Stimulated activated CD4-positive, alpha-beta T cell treated with anti-CD3 and anti-CD28 coated beads, TNF-alpha, amount 100 ng/mL, for 4 hours (primary cell): ENCODE measurements at places on chromosomes 5 and 9.

DNA sequence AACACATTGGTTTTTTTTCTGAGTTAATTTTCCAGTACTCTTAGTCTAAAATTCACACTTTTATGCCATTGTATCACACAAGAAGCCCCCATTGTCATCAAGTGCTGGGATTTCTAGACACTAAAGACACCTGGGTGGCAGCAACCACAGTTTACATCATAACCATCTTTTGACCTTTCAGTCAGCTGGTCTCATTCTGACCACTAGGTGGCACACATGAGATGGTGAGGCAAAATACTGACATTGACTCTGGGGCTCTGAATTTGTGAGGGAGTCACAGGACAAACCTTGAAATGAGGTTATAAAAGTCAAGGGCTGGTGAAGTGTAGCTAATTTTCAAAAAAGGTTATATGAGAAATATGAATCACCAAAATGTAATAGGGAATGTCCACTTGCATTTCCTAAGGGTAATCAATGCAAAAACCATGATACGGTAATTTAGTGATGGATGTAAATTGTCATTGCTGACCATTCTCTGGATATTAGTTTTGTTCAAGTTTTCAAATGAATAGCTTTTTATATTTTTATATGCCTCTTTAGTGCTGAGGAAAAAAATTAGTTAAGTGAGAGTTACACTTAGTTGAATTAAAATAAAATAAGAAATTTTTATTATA is 229.4 kb downstream of the DMAC1 start:
- DNase-seq = peak; percentile 11

DNA sequence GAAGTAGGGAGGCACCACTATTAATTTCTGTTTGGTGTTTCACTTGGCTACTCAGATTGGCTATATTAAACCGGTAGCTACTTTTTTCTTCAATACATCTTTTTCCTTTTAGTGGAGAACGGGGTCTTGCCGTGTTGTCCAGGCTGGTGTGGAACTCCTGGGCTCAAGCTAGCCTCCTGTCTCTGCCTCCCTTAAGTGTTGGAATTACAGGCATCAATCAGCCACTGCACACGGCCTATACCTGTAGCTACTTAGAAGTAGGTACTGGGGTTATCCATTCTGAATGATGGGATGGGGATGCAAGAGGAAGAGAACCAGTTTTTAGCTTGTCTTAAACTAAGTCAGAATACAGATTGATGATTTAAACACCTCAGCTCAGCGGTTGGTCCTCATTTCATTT is 1.7 kb downstream of the UBE2D2 start:
- DNase-seq = no peak

DNA sequence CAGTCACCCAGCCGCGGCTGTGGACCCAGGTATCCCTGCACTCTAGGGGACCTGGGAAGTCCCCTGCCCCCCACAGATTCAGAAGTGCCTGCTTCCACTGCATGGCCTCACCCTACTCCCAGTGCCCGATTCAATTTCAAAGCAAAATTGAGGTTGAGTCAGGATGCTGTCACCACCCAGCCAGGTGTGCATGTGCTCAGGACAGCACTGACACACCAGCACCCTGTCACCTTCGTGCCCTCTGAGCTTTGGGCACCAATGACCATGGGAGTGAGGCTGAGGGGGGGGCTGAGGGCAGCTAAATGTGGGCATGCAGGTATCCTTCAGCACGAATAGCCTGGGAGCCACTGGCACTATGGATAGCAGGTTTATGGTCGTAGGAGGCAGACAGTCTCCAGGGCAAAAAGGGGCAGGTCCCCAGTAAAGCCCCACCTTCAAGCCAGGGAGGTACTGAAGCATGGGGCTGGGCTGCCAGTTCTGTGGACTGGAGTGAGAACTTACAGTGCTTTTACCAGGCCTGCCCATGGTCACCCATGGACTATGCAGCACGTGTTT is 1151.6 kb upstream of the CDH6 start:
- DNase-seq = no peak

DNA sequence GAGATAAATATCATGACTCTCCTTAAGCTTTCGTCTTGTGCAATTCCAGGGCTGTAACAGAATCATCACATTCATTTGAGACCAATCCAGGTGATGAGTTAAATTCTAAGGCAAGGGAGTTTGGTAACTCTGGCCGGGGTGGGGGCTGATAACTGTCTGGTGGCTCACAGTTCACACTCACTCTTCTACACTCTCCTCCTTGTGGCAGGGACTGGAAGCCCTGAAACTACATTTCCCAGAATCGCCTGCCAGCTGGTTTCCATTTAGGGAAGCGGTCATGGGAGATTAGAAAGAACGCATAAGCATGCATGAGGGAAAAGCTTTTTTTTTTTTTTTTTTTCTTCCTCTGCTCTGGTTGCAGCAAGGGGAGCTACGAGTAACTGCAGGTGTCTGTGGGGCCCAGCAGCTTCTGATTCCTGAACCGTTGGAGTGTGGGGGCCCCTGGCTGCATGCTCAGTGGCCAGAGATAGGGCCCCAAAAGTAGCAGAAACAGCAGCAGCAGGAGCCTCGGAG is 154.8 kb upstream of the TBC1D2 start:
- no peak for DNase-seq

GRCh38 chr9:134659688-134660131 is 18.1 kb downstream of the COL5A1 start:
- DNase-seq = no peak

DNA sequence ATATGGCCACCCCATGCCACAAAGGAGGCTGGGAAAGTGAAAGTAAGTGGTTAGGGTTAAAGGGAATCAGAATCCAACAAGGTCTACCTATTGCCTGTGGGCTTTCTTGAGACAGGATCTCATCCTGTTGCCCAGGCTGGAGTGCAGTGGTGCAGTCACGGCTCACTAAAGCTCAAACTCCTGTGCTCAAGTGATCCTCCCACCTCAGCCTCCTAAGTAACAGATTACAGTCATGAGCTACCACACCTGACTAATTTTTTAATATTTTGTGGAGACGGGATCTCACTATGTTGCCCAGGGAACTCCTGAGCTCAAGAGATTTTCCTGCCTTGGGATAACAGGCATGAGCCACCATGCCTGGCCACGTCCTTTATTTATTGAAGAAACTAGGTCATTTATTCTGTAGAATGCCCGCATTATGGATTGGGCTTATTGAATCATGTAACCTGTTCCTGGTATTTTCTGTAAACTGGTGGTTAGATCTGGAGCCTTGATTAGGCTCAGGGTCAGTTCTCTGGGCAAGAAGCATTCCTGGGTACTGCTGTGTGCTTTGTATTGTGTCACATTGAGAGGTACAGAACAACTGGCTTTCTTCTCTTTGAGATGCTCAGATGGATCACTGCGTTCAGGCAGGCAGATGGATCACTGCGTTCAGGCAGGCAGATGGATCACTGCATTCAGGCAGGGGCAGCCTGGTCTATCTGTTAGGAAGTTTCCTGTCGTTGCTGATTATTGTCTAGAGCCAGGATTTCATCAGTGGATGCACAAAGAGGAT is 41.6 kb downstream of the ERGIC1 start:
- no peak for DNase-seq

DNA sequence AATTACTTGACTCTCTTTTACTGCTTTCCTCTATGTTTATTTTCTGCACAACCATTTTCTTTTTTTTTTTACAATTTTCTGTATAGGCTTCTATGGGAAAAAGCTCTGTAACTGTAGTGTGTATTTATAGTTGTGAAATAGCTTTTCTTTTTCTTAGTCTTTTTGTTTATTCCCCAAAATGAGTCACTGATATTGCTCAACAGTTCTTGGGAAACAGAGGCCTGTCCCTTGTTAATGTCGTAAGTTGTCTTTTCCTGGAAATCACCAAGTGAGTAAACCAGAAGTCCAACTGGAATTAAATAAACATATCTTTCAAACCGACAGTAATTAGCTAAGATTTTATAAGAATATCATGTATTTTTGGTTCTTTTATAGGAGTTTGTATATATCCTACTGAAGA is 325.1 kb upstream of the PRR16 start:
- no peak for DNase-seq

GRCh38 chr5:180135128-180135955 is 63.8 kb upstream of the RNF130 start:
- DNase-seq = no peak

DNA sequence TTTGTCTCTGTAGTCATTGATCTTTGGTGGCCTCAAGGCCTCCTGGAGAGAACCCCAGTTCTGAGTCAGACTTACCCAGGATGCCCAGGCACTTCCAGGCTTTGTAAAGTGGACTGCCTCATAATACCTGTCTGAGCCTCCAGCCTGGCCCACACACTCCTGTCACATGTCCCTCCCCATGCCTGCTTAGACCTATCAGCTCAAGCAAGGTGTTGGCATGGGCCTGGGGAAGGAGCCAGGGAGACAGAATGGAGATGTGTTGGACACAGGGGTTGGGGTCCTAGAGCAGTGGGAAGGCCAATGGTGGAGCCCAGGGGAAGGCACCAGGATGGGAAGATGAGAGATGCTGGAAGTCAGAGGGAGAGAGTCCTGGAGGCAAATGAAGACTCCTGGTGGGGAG is 136.2 kb downstream of the CFAP90 start:
- no peak for DNase-seq

- no peak for DNase-seq
Observed at GRCh38 chr5:65482736-65483545, 1.2 kb upstream of the ADAMTS6 start.

DNA sequence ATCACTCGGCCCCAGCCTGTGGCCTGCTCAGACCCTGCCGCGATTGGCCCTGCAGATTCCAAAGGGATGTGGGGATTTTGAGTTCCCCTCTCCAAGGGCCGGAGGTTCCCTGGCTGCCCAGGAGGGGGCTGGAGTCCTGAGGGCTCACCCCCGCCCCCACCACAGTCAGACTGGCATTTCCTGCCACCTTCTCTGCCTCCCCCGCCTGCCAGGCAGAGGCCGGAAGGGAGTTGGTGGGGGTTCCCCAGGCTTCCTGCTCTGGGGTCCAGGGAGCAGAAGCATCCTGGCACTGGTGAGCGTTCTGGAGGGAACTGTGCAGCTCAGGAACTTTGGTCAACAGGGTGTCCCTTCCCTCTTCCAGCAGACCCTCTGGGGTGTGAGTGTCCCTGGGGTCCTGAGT is 70.6 kb downstream of the RXRA start:
- peak; percentile 45 for DNase-seq

GRCh38 chr5:73606206-73606753 is 19.7 kb upstream of the ARHGEF28 start:
- no peak for DNase-seq

- no peak for DNase-seq
Observed at GRCh38 chr5:51652980-51653379, 269.7 kb downstream of the ISL1 start.

DNA sequence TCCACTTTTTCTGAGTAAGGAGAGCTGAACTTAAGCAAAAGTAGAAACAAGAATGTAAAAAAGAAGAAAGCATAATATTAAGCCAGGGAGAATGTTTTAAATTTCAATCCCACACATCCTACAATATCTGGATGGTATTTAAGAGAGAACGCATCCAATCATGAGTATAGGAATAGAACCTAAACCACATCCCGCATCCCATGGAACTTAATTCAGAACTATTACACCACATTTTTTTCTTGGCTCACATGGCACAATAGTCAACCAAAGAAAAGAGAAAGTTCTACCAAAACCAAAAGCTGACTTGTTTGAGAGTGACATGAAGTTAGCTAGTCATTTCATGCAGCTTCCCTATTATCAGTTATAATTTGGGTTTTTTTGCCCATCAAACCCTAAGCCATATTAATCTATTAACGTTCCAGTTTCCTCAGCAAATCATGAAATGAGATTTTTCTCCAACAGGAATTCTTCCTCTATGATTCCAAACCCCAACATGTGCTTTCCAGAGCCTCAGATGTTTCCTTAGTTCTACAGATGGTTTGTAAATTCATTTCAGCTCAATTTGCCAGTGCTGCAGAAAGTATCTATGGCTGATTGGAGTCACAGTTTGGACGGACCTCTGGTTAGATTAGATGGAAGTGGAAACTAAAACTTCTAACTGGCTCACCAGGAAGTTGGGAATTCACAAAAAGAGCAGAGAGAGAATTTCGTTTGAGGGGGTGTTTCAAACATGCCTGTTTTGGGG is 22.5 kb downstream of the ADAMTSL1 start:
- DNase-seq = no peak

DNA sequence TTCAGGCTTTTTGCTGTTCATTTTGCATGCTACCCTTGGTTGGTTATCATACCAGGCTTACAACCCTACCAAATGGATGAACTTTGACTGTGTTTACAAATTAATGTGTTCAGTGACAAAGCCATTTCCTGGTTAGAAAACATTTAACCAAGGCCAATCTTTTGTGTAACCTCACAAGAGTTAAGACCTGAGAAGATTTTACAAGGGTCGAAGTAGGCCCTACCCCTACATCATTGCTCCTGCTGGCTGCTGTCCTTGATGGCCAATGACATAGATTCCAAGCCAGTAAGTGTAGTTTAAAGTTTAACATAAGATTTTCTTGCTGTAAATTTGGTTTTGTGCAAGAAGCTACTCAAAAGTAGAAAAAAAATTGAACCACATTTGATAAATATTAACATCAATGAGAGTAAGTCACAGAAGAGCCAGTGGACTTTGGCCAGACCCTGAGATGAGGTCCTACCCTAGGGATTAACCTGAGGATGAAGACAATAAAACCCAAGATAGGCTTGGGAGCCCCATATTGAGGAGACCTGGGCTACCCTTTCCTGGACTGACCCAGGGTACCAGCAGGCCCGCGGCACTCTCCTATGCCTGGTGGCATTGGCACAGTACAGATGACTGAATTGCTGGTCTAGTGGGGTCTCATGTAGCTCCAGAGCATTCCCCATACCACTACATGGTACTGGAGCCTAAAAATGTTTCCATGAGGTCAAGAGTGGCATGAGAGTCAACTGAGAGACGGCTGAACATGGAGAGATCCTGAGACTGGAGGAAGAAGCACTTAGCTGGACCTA is 8.3 kb downstream of the C1QTNF3 start:
- no peak for DNase-seq

DNA sequence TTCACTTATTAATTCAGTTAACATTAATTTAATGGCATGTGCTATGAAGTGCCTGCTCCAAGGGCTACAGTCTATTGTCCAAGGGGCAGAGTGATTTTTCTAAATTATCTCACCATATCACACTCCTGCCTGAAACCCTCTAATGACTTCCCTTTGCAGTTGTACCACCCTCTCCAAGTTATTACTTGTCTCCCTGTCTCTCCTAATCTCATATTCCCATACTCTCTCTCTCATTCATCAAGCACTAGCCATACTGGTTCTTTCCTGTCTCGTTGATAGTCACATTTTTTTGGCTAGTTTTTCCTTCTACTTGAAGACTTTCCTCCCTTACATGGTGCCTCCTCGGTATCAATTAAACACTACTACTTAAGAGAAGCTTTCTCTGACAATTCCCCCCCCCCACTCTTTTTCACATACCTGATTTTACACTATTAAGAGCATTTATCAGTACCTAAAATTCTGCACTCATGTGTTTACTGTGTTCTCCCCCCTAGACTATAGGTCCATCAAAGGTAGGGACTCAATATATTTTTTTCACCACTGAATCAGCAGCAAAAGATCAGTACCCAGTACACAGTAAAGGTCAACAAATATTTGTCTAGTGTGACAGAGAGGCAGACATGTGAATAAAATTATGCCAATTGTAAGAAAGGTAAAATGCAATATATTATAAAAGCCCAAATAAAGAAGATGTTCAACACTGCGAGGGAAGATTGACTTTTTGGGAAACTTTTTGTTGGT is 19.0 kb downstream of the RICTOR start:
- DNase-seq = no peak

- DNase-seq = no peak
Observed at GRCh38 chr9:98199388-98200033, 7.1 kb upstream of the CORO2A start.
